ENCODE measurements at places on chromosomes 3 and 15.

DNA sequence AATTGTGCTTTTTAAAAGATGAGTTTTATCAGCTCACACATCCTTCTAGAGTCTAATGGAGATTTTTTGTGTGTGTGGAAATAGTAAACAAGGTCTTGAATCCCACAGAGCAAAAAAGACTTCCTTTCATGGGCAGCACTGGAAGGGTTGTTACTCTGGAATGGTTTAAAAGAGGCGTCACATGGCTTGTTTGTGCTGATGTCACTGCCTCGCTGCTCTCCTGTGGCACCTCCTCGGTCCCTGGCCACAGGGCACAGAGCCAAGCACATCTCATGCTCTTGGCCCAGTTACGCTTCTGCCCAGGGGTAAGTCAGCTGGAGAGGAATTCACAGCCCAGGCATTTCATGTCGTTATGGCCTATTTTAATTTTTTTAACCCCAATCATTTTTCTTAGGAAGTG lies 53.2 kb downstream of the PGPEP1L start:
- DNase-seq = no peak

DNA sequence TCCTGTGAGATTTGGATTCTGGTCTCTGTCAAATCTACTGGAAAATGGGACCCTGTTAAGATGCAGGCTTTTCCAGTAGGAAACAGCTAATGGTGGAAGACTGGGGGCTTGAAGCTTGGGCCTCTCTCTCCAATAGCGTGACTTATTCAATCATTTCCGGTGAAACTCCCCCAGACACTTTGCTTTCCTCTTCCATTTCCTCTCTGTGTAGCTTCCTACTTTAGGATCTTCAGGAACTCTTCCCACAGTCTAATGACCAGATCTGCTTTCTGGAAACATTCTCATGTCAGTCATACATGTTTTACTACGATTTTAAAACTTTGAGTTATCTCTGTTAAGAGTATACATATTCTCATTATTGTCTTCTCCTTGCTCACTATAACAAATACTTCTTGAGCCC lies 28.0 kb upstream of the TPRG1 start:
- no peak for DNase-seq

GRCh38 chr15:100082761-100083402 lies 258.9 kb downstream of the ADAMTS17 start:
- no peak for DNase-seq

DNA sequence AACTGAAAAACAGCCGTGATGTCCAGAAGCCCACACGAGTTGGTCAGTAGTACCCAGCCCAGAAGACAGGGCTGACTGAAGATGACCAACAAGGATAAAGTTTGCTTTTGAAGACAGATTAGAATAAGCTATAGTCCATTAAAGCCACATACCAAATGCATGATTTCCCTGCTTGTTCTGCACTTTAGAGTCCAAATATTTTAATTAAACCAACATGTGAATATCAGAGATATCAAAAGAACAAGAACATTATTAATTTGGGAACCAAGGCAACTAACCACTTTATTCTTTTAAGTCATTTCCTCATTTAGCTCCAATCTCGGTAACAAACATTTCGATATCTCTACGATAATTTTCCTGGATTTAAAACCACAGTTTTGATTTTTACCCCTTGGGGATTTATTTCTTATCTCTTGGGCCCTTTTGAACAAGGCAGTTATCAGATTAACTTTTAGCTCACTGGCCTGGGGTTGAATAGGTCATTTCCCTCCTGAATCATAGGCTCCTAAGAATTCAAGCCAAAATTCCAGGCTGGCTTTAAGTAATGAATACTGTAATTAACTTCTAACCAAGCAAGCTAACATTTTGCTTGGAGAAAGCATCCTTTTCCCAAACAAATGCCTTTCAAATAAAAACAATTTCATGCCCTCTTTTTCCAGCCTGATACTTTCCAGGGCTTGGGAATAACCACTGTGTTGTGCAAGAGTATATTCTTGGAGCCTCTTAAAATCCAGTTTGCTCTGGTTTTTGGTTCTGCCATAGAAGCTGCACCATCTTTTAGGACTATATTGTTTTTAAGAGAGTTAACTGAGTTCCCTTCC lies 102.9 kb upstream of the NR2E3 start:
- DNase-seq = peak; percentile 9

GRCh38 chr3:122493296-122493695 lies 21.4 kb downstream of the KPNA1 start:
- no peak for DNase-seq

DNA sequence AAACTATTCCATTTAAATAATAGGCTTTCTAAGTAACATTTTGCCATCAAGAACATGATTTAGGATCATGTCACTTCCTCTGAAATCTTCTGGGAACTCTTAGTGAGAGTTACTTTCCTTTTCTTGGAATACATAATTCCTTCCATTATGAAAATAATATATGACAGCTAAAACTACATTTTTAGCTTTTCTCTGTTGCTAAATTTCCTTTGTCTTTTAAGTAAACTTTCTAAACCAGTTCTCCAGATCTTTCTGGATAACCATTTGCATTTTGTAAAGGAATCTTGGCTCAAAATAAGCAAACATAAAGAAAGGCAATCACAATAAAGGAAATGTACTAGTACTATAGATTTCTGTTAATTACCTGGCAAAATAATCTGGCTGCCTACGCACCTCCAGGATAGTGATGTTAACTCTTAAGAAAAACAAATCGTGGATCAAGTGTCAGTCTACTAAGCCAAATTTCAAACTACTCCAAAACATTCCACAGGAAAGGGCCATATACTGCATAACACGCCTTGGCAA lies 165.7 kb downstream of the ZNF385D start:
- no peak for DNase-seq

DNA sequence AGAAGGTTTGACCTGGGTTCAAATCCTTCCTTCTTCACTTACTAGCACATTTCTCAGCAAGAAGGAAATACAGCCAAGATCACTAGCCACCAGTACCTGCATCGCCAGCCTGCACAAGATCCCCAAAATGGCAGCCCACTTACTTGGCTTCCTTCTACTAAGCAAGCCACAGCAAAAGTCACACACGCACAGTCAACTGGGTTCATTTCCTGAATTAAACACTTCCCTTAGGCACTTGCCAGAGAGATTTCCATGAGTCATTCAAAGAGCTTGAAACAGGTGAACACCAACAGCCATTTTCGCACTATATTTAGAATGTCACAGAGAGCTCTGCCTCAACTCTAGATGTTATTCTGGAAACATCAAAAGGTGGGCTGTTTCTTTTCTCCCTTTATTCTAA lies 42.6 kb downstream of the MGLL start:
- DNase-seq = no peak

DNA sequence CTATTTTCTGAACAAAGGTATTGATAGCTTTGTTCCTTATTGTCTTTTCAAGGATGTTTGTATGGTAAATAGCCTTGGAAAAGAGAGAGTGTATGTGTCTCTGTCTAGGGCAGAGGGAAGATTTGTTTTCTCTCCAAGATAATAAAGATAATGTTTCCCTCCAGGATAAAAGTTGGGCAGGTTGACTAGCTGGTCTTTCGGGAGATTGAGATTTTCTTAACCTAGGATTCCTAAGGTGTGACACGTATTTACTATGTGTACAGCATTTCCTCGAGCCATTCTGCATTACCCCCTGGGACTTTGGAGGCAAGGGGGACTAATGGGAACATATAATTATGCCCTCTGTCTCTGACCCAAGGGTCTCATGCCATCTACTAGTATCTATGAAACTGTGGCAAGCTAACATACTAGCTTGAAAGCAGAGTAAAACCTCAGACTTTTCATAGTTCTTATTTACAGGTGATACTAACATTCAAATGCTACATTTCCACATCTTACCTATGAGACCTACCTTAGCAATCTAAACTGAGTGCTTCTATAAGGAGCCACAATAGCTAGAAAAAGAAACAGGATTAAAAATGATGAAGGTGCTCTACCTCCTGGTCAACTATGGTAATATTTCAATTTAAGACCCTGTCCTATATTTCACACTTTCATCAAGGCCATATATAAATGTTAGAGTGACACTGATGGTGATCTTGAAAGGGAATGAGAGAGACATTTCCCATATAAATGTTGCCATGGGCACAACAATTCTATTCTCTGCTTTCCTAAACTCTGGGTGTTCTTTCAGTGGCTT lies 252.9 kb upstream of the CBLB start:
- DNase-seq = no peak

DNA sequence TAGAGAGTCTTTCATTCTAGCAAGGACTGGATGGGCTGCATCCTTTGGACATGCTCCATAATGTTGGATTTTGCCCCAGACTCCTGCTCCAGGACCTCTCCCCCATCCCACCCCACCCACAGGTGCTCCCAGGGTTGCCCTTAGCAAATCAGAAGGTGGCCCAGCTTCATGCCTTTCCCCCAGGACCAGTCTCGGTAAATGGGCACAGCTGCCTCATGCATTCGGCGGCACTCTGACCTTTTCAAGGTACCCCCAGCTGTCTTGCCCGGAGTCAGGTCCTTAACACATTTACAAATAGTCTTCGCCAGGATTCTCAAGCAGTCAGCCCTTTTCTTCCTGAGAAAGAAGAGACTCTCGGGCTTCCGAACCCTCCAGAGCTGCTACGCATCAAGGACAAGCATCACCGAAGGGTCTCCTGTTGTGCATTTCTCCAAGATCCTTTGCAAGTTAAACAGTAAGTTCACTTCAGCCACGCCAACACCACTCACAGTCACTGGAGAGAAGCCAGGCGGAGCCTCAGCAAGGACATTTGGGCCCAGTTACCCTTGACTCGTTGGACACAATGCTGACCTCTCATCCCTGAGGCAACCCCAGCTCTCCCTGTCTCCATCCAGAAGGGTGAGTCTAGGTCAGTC lies 287.8 kb downstream of the FAM43A start:
- no peak for DNase-seq

DNA sequence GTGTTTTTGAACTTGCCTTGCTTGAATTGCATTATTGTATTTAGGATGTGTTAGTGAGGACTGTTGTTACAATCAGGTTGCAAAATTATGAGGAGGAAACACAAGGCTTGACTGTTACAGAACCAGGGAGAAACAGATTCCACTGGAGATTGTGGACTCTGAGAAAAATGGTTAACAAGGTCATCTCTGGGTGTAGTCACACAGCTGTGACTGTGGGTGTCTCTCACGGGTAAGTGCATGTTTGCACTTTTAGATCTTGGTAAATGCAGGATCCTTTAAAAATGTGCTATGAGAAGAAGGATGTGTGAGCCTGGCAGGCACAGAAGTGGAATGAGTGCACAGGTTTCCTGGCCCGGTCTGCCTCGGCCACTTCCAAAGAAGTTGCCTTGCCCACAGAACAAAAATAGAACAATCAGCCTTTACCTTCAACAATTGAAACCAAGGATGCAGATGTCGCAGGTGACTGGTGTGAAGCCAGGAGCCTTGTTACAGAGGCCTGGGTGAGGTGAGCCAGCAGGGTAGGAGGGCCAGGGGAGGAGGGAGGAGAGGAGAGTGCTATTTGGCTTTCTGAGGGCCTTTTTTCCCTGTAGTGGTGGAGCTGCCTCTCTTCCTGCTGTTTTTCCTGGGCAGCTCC lies 68.0 kb downstream of the ABHD5 start:
- no peak for DNase-seq

DNA sequence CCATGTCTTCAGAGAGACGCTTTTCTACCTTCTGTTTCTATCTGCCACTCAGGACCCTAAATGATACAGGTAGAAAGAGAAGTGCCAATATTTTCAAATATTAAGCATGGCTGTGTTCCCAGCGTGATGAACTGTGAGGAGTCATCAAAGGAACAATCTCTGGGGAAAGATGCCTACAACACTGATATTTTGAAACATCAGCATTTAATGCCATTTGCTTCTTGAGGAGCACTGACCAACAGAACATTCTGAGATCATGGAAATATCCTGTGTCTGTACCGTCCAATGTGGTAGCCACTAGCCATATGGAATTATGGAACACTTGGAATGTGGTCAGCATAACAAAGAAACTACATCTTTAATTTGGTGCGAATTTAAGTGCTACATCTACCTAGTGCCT lies 117.9 kb upstream of the COL6A5 start:
- no peak for DNase-seq

GRCh38 chr15:70100474-70101341 lies 3.0 kb upstream of the TLE3 start:
- peak; percentile 80 for DNase-seq

GRCh38 chr3:185943760-185944106 lies 5.9 kb upstream of the TRA2B start:
- no peak for DNase-seq

GRCh38 chr3:73681610-73682009 lies 56.9 kb upstream of the PDZRN3 start:
- no peak for DNase-seq

DNA sequence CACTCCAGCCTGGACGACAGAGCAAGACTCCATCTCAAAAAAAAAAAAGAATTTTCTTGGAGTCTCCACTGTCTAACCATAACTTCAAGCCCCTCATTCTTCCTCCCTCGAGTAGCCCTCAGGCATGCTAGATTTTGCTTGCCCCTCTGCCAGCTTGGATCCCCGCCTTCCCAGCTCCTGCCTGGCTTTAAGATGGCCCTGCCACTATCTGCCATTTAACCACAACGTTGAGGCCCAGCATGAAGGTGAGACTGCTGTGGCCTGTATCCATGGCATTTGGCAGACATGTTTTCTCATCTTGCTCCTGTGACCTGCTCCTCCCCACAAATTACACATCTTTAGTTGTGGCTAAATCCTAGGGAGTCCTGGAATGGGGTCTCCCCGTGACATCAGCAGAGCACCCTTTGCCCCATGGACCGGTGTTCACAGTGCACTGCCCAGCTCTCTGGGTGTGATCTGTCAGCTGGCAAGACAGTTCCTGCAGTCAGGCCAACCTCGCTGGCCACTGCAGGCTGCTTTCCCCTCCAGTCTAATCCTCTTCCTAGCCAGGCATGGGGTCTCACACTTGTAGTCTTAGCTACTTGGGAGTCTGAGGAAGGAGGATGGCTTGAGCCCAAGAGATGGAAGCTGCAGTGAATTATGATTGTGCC lies 10.4 kb downstream of the VPS18 start:
- DNase-seq = no peak

GRCh38 chr3:134374791-134375581 lies 739 bp upstream of the AMOTL2 start:
- DNase-seq = peak; percentile 75

- DNase-seq = no peak
Measured at GRCh38 chr15:29516929-29517328, 247.3 kb upstream of the NSMCE3 start.

DNA sequence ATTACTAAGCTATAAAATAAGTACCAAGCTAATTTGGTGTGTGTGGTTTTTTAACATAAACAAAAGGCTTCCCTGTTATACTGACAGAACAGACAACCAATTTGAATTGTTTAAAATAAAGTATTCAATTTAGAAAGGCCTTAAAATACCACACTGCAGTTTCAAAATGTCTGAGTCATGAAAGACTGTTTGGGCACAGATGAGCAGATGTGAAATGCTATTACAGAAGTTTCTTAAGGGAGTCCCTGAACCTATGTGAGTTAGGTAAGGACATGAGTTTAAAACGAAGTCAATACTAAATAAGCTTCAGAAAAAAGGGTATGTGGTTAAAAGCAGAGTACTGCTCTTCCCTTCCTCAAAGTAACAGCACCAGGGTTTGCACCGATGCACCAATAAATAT lies 69.7 kb upstream of the SETMAR start:
- DNase-seq = no peak

All from neural progenitor cell (in vitro differentiated cells).